ENCODE measurements at places on chromosomes 3 and 15.

DNA sequence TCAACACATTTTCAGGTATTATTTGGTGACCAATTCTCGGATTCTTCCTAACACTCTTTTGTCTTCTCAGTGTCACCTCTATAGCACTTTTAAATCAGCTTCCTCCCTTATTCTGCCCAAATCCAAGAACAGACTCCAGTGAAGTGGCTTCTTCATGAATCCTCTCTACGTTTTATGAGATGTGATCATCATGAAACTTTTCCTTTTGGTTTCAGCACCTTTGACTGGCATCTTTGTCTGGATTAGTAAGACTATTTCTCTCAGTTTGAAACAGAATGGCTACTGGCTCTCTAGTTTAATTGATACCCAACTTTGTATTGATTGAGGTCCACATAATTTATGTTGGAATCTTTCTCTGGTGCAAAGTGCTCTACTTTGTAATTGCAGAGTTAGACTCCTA, 45.6 kb downstream of the CMC1 start:
- no peak for DNase-seq

DNA sequence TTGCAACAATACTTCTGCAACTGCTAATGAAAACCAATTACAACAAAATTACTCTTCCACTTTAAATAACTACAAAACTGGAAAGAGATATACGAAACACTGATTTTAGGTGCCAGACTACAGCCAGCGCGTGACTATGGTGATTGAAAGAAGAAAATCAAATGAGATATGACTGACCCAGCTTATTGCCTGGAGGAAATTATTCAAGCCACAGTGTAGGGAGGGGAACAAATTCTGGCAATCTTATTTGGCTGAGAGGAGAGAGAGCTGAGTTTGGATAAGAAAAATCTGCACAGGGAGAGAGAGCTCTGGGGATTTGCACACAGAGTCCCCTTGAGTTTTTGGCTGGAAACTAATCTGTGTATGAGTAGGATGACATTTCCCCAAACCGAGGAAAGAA, 470.3 kb upstream of the FRG2C start:
- no peak for DNase-seq

GRCh38 chr3:128567141-128567540, 74.1 kb upstream of the GATA2 start:
- DNase-seq, result no peak

DNA sequence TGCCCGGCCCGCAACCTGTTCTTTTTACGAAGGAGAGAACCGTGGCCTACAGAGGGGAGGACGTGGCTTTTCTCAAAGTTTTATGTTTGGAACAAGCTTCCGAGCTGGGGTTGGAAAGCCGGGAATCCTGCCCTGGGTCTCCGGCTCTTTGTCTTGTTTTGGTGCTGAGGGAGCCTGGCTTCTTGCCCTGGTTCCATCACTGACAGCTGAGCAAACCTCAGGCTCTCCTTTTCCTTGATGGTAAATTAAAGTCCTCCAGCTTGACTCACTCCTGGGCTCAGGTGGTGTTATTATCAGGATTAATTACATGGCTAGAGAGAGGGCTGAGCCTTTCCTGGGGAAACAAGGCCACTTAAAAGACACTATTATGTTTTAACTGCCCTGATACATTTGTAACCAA, 289.5 kb upstream of the RGMA start:
- no peak for DNase-seq

DNA sequence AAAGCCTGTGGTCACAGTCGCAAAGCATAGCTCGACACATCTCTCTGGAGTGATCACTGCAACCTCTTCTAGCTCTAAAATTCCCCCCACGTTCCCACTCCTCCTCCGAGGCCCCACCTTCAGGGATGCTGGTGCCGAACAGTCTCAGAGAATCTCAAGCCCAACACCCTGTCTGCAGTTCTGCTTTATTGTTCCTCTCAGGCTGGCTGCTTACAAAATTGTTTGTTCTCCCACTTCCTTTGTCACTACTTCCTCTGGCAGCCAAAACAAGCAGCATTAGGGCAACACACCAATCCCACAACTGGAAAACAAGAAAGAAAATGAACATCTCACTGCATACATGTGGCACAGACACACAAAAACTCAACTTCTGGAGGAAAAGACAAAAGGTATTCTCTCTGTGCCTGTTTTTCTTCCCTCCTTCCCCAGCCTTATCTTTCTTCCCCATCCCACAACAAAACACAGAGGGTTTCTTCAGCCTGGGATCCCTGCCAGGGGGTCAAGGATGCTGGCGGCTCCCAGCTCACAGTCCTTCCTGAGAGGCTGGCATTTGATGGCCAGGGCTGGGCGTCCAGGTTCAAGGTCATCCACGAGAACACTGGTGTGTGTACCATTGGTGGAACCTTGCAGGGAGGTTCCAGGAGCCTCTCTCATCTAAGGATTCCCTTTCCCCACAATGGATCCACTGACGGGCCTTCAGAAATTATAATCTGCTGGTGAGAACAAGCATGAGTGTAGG, 108.4 kb downstream of the TMCO5A start:
- no peak for DNase-seq

- DNase-seq, result no peak
Measured at GRCh38 chr3:72510247-72510646, 338.0 kb downstream of the SHQ1 start.

DNA sequence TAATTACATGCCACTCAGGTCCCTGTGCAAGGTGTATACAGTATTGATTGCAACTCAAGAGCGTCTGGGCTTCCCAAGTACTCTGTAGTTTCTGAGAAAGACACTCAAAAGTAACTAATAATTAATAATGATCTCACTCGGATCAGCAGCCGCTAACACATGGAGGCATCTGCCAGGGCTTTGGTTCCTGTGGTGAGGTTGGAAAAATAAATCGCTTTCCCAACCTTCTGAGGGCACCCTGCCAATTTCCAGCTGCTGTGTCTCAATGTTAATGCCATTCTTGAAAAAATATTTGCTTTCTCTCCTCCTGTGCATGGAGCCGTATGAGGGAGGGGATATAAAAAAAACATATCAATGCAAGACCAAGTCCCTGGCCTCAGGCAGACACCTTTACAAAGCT, 116.5 kb upstream of the SLC2A2 start:
- DNase-seq, result no peak

DNA sequence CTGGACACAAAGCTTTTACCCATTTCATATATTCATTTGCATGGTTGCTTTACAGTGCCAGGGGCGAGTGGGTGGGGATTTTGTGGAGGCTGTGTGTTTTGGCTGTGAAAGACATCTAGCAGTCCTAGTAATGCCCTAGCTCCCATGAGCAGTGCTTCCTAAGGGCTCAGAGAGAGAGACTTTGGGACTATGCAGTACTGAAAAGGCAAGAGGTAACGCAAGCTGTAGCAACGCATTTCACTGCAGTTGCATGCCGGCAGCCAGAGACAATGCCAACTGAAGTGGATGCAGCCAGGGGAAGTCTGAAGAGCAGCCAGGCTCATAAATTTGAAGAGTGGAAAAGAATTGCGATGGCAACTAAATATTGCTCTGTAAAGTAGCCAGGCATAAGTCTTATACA, 27.4 kb upstream of the ATP10A start:
- no peak for DNase-seq

GRCh38 chr3:50972029-50972428, 297.3 kb downstream of the DOCK3 start:
- DNase-seq, result no peak

DNA sequence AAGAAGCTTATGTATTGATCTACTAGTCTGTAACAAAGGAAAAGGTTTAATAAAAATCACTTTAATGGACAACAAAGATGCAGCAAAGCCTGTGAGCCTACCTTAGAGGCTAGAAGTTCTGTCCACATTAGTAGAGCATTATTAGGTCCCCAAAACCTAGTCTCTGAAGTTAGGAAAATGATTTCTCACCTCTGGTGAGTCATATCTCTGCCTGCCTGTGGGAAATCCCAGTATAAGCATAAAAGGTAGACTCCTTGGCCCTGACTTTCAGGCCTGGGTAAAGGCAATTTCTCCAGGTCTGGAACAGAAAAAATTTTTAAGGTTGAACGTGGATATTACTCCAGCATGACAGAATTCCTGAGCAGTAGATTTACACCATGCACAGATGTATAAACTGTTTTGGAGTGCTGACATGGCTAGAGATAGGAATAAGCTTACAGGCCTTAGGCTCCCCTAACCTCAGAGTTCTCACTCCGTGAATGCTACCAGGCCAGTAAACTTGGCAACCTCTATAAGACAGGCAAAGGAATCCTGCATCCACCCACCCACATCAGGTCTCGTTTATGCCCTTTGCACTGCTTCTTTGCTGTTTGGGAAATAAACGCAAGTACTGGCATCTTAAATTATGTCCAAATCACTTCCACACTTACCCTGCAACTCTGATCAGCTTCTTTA, 104.1 kb downstream of the SERPINI1 start:
- no peak for DNase-seq

DNA sequence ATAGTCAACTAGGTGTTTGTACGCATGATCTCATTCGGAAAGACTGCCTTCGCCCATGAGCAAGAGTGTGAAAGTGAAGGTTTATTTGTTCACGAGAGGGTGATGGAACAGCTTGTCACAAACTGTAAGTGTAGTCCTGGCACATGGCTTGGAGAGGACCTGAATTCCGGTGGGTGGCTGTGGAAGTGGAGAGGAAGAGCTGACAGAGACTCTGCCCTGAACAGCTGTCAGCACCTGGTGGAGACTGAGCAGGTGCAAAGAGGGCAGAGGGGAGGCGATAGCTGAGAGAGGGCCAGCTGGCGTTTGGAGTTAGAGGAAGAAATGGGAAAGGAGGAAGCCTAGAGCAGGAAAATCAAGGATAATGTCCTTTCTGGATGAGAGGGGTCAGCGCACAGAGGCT, 155.7 kb downstream of the EEFSEC start:
- no peak for DNase-seq

DNA sequence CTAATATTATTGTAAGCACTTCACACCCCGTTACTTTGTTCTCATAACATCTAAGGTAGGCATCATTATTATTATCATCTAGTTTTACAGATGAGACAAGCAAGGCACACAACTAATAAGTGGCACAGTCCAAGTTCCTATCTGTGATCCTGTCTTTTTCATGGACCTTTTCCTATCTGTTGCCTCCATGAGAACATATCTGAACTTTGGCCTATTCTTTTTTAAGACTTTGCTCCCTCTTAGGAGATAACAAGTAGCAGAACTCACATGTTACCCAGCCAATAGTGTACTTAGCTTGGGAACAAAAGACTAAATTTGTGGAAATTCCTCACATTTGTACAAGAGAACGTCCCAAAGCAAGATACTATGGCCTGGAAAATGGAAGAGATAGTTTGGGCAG, 172.4 kb downstream of the TIGIT start:
- no peak for DNase-seq

DNA sequence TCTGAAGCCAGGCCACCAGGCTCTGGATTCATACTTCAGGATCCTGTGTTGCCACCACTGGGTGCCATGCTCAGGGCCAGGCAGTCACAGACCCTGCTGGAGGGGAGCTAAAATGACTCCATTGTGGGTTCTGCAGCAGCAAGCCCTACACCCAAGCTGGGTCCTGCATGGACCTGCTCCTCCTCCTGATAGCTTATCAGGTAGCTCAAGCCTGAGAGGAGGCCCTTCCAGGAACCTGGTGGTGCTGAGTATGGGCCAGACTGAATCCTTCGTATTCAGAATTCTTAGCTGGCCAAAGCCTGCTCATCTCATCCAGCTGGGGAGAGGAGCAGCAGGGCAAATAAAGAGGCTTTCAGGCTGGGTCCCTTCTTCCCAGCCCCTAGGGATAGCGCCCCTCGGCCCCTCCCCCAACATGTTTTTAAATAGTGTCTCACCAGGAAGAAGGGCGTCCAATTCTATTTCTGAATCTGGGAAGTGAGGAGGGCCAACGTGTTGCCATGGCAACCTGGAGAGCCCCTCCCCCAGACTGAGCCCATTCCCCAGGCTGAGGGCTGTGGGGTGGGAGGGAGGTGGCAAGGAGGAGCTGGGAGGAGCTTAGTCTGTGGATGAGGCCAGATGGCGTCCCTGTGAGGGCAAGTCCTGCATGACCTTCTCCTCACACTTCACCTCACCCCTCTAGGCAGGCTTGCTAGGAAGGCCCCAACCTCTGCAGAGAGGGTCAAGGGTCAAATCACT, 11.0 kb upstream of the CAMKV start:
- DNase-seq, result no peak

DNA sequence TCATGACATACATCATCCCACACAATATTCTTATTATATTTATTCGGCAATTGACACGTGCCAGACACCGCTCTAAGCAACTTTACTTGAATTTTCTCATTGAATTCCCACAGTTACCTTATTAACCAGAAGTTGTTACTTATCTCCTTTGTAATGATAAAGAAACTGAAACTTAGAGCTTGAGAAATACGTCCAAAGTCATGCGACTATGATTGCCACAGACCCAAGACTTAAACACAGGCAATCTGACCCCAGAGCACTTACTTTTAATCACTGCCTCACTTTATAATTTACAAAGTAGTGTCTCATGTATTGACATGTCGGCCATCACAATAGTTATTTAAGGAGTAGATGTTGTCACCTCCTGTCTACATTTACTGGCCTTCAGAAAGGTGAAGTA, 64.7 kb downstream of the ATP13A4 start:
- no peak for DNase-seq

DNA sequence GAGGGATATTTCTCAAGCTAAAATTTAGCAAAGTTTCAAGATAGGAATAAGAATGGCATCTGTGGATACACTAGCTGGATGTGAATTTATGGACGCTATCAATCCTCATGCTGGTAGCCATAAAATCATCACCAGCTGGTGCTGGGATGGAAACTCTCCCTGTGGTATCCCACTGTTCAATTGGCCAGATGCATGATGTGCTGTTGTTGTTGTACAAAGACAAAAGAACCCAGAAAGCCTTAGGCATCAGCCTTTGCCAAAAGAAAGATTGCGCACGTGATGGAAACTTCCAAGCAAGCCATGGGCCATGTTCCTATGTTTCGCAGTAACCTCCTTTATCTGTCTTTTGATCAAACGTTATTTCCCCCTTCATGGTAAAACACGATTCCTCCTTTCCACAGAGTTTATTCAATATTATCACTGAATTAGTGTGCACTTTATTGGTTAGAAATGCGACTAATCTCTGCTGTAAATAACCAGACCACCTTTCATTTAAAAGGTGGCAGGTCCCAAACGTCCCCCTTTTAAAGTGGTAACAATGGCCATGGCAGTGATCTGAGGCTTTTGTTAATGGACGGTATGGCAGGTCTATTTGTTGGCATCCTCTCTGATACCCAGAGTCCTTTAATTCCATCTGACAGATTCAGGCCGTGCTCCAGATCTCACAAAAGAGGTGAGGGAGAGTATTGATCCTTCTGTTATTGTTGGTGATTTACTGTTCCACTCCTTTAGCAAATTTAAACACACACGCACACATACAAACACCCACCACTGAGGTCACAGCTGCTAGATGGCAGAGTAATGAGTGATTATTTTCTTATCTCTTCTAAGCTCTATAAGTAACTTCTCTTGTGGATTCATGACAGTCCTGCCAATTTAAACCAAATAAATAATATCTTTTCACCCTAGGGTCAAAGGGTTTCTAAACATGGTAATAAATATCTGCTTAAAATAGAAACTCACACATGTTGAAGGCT, 291.2 kb upstream of the KCNMB2 start:
- no peak for DNase-seq

All from amygdala (tissue), 56 donors.